ENCODE measurements at places on chromosomes 6 and 20.

DNA sequence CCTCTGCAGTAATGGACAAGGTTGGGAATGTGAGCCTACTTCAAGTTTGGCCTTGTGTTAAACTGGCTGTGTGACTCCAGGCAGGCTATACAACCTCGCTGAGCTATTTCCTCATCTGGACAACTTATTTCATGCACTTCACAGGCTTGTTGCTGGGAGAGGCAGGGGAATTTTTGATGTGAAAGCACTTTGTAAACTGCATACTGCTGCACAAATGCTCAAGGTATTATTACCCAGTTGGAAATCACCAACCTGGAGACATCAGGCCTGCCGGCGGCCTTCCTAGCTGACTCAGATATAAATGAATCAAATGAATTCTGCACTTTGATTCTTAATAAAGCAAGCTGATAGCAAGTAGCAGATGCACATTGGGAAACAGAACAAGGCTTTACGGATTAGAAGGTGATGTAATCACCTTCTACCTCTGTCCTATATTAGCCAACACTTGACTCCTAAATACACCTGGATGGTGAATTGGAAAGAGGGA, 10.1 kb downstream of the JARID2 start:
- no peak for DNase-seq

DNA sequence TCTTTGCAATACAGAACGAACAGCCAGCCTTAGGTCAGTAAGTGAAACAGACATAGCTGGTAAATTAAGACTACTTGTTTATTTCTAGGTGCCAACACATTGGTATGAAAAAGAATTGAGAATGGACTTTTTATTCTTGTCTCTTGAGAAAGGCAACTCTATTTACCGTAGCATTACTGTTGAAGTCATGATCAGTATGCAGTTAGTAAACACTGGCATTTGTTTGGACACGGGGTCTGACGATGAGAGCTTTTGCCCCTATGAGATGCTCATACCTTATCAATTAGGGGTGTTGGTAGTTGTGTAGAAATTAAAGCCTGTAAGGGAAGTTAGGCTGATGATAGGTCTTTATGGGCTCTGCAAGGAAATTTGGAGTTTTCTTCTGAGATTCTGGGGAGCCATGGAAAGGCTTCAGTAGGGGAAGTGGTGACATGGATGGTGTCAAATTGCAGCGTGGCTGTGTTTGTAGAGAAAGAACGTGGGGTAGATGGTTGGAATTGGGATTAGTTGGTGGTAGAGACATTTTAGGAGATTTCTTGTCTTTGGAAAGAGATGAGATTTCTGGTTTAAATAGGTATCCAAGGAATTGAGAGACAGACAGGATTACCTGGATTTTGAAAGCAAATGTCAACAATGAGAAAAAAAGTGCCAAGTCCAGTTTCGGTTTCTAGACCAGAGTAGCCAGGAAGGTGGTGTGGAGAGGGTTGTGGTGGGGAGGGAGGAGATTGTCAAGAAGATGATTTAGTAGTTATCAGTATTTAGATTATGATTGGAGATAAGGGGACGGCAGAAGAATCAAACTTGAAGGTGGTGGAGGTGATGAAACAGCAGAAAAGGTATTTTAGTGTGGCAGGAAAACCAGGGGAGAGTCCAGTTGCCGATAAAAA, 116.6 kb downstream of the JARID2 start:
- DNase-seq, result no peak

GRCh38 chr20:54062812-54063280, 7.5 kb downstream of the BCAS1 start:
- no peak for DNase-seq

DNA sequence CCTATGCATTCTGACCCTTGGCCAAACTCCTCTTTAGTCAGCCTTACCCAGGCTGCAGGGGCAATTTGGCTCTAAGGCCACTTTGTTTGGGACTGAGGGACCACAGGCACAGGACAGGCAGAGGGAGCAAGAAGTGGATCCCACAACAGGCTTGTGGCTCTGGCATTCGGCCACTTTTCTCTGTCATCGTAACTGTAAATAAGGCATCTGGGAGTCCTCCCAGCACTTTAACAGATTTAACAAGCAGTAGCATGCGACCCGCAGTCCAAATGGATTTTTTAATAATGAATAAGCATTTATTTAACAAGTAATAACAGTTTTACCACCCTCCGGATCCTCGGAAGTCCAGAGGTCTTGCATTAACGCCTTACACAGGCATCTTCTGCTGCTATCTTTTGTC, 16.1 kb upstream of the CDH22 start:
- no peak for DNase-seq

DNA sequence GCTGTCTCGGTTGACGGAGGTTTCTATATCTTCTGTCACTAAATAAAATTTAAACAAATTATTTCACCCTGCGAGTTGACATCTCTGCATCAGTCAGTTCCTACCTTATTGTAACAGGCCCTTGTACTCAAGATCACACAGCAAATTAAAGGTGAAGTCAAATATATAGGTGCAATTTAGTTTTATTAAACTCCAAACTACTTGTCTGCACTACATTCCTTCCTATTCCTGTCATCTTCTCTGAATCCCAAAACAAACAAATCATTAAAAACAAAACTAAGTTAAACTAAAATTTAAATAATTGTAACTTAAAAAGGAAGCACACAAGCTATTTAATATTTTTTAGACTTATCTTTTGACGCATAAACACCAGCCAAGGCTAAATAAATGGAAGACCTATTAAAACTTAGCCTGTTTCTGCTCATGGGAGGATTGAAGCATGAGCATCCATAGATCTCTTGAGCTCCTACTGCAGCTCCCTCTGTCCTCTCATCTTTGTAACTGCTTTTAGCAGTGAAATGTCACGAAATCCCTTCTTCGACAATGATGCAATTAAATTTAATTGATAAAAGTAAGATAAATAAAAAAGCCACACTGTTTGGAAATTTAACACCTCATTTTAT, 1152.3 kb upstream of the GJE1 start:
- no peak for DNase-seq

DNA sequence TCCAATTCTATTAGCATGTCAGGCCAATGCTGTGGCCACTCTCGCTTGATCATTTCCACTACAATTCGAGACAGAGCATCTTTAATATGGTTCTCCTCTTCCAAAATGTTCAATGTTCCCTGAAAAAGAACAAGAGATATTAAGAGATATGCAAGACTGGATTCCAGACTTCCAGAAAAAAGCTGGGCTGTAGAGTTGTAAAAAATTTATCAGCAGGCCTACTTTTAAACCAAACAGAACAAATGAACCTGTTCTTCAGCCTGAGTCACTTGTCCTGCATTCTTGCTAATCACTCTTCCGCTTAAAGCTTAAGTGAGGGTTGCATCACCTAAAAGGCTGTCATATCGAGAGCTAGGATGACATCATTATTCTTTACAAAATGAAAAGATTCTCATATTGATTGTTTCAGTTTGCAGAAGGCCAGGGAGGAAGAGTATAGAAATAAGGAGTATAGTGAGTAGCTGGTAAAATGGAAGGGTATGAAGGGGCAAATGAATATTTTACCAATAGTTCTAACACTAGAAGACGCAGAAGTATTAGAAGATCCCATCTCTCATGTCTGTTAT, 4.9 kb downstream of the XPO5 start:
- DNase-seq, result no peak

DNA sequence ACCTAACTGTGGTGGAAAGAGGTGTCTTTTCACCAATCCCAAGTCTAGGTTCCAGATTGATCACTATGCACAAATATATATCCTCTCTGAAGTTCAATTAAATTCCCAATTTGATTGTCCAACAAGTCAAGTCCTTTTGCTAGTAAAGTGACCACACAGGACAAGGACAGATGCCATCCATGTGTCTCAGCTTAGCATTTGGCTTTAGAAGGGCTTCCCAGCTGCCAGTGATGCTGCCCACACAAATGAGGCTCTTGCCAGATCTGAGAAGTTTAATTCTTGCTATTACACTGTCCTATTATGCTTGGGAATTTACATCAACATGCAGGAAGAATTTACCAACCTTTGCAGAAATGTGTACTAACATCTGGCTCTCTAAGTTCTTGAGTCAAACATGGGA, 108.5 kb downstream of the COL9A1 start:
- DNase-seq, result no peak

GRCh38 chr6:67640484-67640883, 994.6 kb upstream of the ADGRB3 start:
- DNase-seq, result no peak

DNA sequence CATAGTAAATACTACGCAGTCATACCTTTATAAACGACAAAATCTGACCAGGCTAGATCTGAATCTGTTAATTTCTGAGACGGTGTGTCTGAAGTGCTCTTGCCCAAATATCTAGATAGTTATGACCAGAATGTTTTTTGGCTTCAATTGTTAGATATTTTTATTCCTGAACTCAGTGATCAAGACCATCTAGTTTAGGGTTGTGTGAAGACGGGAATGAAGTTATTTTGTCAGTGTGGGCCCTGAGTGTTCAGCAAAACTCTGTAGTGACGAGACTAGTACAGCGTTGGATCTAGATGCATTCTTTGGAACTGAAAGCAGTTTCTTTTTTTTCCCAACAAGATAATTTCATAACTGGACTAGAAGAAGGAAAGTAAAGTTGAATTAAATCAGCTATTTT, 3.1 kb downstream of the STXBP5 start:
- DNase-seq, result no peak

GRCh38 chr6:155194399-155194798, 69.4 kb upstream of the CLDN20 start:
- no peak for DNase-seq

DNA sequence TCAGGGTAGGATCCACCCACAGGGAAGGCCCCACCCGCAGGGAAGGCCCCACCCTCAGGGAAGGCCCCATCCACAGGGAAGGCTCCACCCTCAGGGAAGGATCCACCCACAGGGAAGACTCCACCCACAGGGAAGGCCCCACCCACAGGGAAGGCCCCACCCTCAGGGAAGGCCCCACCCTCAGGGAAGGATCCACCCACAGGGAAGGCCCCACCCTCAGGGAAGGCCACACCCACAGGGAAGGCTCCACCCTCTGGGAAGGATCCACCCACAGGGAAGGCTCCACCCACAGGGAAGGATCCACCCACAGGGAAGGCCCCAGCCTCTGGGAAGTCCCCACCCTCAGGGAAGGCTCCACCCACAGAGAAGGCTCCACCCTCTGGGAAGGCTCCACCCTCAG, 40.5 kb downstream of the KCNQ2 start:
- no peak for DNase-seq

DNA sequence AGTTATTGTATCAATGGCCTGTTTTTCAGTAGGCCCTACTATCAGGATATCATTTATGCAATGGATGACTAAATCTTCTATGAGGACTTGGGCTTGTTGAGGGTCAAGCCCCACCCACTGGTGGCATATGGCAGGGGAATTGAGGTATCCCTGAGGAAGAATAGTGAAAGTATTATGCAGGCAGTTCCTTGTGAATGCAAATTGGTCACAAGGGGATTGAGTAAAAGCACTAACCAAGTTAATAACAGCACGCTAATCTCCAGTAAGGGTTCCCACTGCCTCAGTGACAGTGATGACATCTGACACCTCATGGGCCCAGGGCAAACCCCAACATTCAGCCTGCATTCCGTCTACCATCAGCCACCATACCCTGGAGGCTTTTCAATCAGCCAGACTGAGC, 14.9 kb downstream of the BPIFA1 start:
- no peak for DNase-seq

DNA sequence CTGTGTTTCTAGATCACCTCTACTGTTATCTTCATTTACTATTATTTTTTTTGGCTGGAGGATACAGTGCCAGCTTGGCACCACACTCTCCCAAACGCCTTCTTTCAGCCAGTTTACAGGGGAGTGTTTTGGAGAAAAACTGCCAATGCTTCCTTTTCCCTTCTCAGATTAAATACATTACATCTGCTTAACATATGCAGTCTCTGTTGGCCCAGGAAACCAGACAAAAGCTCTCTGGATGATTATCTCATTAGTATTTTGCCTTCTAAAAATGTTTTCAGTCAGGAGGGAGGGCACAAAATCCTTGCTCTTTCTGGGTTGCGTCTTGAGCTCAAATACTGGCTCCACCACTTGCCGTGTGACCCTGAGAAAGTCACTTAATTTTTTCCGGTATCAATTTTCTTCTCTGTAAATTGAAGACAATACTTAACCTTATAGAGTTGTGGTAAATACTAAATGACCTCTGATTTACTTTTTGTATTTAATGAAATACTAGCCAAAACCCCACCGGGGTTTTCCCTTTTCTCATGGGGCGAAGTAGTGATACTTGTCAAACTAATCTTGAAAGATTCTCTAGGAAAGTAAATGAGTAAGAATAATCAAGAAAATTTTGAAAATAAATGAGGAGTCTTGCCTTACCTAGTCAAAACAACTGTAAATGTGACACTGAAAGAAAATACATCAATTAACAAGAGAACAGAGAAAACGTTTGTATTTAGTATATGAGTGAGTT, 146.2 kb downstream of the MMS22L start:
- DNase-seq, result no peak

DNA sequence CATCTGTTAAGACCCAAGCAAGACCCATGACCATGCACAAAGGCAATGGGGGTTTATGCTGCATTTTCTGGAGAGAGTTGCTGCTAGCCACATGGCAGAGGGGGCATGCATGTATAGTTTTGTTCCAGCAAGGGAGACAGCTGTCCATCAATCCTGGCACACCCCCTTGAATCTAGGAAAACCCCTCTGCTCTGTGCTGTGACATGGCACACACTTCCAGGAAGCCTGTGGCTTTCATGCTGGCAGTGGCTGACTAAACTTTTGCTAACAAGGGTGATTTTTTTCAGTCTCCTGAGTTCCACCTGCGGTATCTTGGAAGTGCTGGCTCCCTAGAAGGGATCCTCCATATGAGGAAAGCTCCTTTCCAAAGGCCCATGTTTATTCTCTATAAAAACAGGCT, 9.1 kb upstream of the CST4 start:
- no peak for DNase-seq

DNA sequence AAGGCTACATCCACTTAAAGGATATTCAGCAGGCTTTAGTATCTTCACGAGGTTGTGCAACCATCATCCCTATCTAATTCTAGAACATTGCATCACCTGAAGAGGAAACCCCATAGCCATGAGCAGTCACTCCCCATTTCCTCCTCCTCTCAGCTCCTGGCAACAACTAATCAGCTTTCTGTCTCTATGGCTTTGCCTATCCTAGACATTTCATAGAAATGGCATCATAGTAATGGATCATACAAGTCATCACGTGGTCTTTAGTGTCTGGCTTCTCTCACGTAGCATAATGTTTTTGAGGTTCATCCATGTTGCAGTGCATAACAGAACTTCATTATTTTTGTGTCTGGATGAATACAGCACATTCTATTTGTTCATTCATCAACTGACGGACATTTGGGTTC, 20.5 kb downstream of the SNAI1 start:
- no peak for DNase-seq

- DNase-seq, result no peak
These were observed 462.9 kb downstream of the COL12A1 start for GRCh38 chr6:74742793-74743508.

DNA sequence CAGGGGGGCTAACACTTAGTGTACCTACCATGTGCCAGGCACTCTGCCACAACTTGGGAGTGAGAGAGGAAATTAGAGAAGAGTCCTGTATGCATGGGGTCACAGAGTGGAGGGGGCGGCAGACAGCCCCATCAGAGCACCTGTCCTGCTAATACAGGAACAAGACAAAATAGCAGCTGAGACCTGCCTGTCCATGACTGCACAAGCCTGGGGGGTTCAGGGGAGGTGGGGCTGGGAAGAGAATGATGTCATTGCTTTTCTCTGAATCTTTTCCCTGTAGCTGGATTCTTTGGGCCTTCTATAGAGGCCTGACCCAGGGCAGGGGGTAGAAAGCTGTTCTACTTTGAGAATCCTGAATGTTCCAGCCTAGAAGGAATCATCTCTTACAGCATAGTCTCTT, 37.4 kb downstream of the FOXP4 start:
- DNase-seq, result no peak

Data from NCI-H2107 (cell line).